ENCODE measurements at places on chromosomes 6 and 20.

DNA sequence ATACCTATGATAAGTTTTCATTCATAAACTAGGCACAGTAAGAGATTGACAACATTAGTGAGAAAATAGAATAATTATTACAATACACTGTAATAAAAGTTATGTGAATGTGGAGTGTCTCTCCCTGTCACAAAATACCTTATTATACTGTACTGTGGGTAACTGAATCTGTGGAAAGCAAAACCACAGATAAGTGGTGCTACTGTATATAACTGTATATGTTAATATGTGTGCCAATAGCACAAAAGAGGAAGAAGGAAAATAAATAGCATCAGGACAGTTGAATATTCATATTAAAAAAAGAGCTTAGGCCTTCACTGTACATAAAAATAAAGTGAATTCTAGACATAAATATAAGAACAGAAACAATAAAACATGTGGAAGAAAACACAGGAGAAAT is 243.5 kb downstream of the CDKAL1 start:
- DNase-seq = no peak

DNA sequence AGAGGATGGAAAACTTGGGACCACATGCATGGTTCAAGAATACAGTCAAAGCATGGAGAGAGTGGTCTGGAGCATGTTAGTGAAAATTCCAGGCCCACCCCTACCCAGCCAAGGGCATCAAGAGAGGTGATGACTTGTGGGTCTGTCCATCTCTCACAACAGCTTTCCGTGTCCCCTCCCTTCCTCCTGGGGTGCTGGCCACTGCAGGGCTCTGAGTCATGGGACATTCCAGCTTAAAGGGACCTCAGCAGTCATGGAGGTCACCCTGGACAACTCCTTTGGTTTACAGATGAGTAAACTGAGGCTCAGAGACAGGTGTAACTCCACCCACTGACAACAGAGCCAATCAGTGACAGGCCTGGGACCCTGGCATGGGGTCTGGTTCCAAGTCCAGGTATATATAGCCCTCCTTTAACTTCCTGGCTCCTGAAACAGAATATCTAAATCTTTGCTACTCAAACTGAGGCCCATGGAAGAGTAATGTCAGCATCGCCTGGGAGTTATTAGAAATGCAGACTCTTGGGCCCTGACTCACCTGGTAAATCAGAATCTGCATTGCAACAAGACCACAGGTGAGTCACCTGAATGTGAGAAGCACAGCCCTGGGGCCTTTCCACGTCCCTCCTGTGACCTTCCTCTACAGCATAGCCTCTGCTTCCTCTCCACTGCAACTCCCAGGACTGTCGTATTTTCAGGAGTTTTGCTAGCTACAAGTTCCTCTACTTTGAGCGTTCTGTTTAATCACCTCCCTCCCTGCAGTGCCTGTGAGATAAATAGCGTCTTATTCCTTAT is 170.2 kb downstream of the ZDHHC14 start:
- no peak for DNase-seq

DNA sequence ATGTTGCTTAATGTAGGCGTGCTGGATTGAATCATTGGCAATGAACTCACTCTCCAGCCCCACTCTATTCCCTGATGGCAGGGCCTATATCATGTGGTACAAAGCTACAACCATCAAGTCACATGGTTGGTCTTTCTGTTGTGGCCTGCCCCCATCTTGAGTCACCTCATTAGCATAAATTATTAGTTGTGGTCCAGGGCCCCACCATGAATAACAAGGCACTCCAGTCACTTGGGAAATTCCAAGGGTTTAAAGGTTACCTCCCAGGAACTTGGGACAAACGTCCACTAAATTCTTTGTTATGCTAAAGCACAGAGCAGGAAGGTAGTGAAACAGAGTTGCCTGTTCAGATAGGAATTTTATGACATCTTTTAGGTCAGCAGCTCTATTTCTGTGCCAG is 193.7 kb downstream of the SLC35F1 start:
- no peak for DNase-seq

- DNase-seq = no peak
Measured at GRCh38 chr6:159727717-159728445, 575 bp downstream of the WTAP start.
